ENCODE measurements at places on chromosomes 1 and 21.

DNA sequence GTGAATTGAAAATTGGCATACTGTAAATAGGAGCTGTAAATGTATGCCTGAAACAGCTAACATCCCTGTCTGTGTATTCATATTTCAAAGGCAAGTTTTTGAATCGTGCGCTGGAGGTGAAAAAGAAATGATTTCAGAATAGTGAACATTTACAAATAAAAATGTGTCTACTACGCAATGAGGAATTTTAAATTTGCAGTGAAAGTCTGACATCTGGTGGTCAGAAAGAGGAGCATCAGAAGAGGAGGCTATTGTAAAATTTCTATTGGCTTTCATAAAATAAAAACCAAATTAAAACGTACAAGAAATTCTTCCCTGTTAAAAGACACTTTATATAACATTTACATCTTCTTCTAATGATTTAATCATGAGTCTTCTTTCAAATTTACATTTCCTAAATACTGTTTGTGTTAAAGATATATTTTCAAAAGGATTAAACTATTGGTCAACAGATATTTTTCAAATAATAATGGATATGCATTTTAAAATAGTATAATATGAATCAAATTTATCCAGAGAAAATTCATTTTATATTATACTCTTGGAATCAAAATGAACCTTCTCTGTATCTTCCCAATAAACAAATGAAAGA is 113.7 kb upstream of the RRP15 start:
- DNase-seq: no peak

GRCh38 chr1:214633686-214634085 is 30.7 kb downstream of the CENPF start:
- DNase-seq: no peak

GRCh38 chr1:85357817-85358216 is 81.4 kb upstream of the BCL10 start:
- DNase-seq: no peak

- no peak for DNase-seq
Measured at GRCh38 chr21:15775981-15776380, 46.2 kb downstream of the USP25 start.

DNA sequence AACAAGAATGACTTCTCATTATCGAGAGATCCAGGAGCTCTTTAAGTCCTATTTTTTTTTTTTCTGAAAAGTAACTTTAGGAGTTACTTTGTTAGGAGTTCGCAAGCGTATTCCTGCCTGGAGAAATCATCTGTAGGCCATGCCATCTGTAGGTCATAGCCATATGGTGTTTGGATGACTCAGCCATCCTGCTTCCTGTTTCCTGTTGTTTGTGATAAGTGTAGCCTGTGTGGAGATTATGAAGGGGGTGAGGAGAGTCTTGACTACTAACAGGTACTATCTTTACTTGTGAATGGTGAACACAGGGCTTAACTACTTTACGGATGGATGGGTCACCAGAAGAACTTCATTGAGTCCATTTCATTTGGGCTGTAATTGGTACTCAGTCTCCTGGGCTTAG is 327.2 kb downstream of the PTPRU start:
- no peak for DNase-seq

GRCh38 chr1:220666349-220666748 is 23.8 kb upstream of the C1orf115 start:
- no peak for DNase-seq

DNA sequence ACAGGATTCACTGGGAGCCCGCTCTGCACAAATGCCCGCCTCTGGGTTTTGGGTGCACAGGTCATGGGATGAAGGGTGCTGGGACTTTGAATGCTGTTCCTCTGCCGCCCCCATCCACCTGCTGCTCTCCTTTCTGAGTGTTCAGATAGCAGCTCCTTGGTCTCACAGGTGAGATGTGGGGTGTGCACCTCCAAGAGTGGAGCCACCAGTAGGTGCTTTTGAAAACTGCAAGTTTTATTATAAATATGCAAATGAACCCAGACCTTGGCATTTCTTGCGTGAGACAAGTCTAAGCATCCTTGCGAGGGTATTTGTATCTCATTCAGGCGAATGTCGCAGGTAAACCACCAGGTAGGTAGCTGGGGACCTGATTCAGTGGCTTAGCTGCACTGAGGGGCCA is 30.2 kb downstream of the OBSCN start:
- DNase-seq: no peak

- DNase-seq: no peak
Measured at GRCh38 chr1:72521659-72522058, 239.3 kb upstream of the NEGR1 start.

DNA sequence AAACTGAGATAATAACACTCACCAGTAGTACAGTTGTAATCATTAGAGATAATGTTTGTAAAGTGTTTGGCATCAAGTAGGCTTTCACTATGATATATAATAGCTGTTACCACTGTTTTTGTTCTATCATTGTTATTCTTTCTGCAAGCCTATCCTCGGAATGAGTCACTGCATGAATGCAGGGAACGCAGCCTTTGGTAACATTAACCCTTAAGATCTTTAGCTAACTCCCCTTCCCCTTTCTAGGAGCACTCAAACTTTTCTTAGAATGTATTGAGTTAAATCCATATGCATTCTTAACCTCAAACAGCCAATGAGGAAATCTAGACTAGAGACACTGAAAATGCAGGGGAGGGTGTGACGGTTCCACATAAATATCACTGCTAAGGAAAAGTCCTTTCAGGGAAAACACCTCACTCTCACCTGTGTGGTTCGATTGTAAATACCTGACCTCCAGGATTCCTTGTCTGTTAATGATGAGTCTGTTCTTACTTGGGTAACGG is 467.3 kb downstream of the SETD4 start:
- DNase-seq: no peak

DNA sequence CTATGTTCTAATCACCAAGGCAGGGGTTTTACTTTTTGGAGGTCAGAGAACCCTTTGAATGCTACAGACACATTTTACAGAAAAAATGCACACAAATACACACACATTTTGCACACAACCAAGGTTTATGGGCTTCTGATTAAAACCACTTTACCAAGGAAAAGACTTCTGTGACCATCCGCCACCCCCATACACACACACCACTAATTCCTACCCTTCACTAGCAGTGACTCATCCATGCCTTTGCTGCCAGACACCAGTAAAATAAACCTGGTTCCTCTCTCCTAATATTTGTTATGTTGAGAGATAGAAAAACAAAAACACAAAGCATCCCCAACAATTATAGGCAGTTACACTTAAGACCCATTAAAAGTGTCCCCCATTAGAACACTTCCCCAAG is 12.9 kb downstream of the PIGM start:
- DNase-seq: no peak

DNA sequence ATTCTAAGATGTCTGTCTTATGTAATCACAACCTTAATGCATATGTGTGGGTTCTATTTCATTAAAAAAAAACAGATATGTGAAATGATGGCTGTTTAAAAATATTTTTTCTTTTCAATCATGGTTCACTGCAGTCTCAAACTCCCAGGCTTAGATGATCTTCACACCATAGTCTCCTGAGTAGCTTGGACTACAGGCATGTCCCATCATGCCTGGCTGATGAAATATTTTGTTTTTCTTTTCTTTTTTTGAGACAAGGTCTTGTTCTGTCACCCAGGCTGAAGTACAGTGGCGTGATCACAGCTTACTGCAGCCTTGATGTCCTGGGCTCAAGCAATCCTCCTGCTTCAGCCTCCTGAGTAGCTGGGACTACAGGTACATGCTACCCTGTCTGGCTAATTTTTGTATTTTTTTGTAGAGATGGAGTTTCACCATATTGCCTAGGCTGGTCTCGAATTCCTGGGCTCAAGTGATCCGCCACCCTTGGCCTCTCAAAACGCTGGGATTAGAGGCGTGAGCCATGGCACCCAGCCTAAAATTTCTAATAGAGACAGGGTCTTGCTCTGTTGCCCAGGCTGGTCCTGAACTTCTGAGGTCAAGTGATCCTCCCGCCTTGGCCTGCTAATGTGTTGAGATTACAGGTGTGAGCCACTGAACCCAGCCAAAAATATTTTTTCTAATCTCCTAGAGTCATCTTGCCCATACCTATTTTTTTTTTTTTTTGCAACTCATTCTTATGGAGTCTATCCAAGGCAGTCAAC is 67.6 kb downstream of the GIPC2 start:
- no peak for DNase-seq

DNA sequence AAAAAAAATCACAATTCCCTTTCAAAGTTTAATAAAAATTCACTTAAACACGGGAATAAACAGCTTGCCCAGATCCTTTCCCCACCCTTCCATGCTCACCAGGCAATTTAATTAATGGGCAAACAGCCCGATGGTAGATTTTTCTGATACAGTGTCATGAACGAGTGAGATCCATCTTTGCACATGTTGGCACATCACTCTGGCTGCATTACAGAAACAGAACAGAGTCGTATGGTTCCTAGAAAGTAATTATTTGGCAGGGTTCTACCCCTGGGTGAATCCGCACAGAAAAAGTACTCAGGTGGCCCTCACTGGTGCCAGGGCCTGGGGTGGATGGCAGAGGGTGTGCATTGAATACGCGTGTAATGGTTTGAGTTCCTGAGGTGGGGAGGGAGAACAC is 24.6 kb upstream of the OVAAL start:
- no peak for DNase-seq

- DNase-seq: no peak
Measured at GRCh38 chr1:7770669-7770996, 463 bp upstream of the VAMP3 start.

DNA sequence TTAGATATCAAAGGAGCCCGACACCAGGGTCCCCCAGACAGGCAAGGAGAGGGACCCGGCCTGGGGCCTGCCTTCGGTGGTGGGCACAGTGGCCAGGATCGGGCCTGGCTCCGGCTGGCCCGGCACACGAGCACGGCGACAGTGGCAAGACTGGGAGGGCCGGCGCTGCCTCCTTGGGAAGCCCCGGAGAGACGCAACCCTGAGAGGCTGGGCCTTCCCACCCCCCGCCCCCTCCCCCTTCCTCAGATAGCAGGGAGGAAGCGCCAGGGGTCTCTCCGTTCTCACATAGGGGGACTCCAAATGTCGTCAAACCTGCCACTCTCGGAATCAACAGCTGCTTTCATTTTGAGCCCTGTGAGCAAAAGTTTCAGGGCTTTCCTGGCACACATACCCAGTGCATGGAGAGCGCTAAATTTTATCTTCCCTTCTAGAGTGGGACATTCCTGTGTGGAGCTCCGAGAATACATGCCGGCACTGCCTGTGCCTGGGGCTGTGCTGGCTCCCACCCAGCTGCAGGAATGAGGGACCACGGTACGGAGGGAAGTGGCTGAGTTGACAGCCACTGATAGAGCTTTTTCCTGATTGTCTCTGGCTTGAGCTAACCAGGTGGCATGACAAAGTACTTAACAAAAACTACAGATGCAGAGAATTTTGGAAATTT is 62.4 kb downstream of the CD247 start:
- no peak for DNase-seq

DNA sequence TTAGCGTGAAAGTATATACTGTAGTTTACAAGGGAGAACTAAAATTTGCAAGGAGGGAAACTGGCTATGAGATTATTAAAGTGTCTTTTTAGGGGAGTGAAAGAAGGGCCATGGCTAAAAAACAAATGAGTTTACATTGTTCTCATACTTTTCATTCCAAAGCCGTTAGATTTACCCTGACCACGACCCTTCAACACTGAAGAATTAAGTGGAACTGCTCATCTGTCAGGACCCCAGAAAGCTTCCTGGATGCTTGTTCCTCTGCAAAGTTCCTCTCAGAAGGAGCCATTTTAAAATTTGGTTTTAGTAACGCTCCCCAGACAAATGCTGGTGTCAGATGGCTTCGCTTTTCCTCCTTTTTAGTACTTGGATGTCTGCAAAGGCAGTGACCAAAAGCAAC is 82.7 kb upstream of the ZBTB18 start:
- no peak for DNase-seq

- DNase-seq: no peak
Measured at GRCh38 chr1:159895836-159896545, 4.0 kb downstream of the CFAP45 start.

Measured in stimulated activated CD8-positive, alpha-beta memory T cell treated with anti-CD3 and anti-CD28 coated beads, Interleukin-15, amount 100 ng/mL, for 4 hours (primary cell).